ENCODE measurements at places on chromosomes 4 and X.

- DNase-seq = no peak
Observed at GRCh38 chr4:105666693-105667092, 41.8 kb downstream of the INTS12 start.

GRCh38 chr4:4677556-4678522, 136.0 kb upstream of the STX18 start:
- DNase-seq = no peak

GRCh38 chrX:125894947-125895346, 271.1 kb downstream of the DCAF12L2 start:
- DNase-seq = no peak

- no peak for DNase-seq
Observed at GRCh38 chr4:15353207-15353606, 74.6 kb upstream of the C1QTNF7 start.

DNA sequence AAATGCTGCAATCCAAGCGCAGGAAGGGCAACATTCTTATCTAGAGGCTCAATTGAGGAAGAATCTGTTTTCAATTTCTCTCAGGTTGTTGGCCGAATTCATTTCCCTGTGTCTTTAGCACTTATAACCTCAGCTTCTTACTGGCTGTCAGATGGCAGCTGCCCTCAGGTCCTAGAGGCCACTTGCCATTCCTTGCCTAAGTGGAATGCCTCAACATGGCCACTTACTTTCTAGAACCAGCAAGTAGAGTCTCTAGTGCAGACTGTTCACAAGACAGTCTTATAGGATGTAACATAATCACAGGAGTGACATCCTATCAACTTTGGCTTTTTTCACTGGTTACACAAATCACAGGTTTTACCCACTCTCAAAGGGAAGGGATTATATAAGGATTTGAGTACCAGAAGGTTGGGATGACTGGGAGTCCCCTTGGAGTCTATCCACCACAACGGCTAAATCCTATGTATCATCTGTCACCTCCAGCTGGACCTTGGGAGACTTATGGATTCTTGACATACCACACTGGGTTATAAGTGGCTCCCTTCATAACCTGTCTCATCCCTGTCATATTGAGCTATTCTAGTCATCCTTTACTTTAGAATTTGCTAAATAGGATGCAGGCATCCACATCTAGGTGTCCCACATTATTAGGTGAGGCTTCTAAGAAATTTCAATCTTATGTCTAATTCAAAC, 297.9 kb upstream of the CTSO start:
- no peak for DNase-seq

DNA sequence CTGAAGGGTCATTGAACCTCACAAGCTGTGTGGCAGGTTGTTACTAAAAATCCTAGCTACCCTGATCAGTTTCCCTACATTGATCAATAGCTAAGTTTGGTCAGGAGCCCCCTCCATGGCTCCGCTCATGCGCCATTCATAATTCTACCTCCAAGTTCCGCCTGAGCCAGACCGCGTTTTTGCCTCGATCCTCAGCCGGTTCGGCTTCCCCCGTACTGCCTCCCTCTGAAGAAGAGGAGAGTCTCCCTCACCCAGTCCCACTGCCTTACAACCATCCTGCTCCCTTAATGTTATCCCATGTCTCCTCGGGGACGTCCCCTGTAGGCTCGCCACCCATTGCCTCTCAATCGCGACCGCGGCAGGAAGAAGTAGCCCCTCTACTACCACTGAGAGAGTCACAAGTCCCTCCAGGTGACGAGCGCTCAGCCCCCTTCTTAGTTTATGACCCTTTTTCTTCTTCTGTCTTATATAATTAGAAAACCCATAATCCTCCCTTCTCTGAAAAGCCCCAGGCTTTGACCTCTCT, 158.2 kb downstream of the DEFB131A start:
- DNase-seq = no peak

- DNase-seq = no peak
Observed at GRCh38 chr4:127776620-127777019, 5.5 kb upstream of the HSPA4L start.

- DNase-seq = no peak
Observed at GRCh38 chr4:125650557-125650956, 335.8 kb downstream of the FAT4 start.

GRCh38 chr4:165668694-165669093, 204.3 kb upstream of the TLL1 start:
- no peak for DNase-seq

DNA sequence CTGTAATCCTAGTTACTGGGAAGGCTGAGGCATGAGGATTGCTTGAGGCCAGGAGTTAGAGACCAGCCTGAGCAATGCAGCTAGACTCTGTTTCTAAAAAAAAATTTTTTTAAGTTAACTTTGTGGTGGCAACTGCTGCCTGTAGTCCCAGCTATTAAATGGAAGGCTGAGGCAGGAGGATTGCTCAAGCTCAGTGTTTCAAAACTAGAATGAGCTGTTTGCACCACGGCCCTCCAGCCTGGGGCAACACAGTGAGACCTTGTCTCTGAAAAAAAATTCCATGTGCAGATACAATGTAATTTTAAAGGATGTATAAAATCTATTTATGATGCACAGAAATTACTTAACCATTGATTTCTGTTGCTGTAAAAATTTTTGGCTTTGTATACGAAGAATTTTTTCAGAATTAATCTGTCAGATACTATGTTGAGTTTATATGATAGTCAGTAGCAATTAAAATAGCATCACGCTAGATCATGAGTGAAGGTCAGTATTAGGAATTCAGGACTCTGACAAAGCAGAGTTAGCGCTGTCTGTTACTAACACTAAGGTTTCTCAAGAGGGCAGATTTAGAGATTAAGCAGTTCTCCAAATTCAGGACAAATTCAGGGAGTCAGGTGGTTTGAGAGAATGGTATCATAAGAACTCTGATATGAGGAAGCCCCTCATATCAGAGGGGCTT, 8.3 kb upstream of the AGA start:
- DNase-seq = no peak

GRCh38 chrX:40867352-40867751, 132.0 kb upstream of the MED14 start:
- DNase-seq = no peak

DNA sequence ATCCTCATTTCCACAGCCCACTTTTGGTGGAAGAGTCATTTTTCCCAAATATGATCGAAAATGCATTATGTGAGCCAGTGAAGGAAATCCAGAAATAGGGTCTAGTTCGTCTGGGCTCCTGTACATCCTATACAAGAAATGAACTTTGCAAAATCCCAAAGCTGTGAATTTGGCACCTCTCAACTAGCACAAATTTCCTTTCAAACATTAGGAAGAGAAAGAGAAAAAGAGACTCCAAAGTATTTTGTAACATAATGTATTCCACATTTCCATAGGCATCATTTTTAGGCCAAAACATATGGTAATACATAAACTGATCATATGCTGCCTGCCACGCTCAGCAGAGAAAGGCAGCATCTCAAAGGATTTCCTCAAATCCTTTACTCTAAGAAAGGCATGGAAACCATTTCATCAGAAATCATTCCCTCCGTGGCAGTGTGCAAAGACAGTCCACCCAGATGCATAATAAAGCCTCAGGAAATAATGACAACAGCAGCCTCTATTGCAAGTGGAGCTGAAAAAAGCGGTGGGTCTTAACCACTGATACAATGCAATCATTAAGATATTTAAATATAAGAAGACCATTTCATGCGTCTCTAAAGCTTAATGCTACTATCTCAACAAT, 56.8 kb downstream of the ANOS1 start:
- no peak for DNase-seq
